ENCODE measurements at places on chromosomes 2 and 18. TPM values are rescaled to one million over a fixed set of nuclear protein-coding genes. Genes with fewer than 3 reads are reported as not detected.

GRCh38 chr2:185734658-185735057, 3.9 kb upstream of the FSIP2 start:
- DNase-seq: no peak

- peak; percentile 27 for DNase-seq
Measured at GRCh38 chr2:196592911-196593881, 46.3 kb upstream of the CCDC150 start.

GRCh38 chr2:150469706-150470274, 17.7 kb downstream of the RND3 start:
- DNase-seq: no peak

GRCh38 chr2:220814441-220814840, 757.7 kb downstream of the EPHA4 start:
- DNase-seq: no peak

DNA sequence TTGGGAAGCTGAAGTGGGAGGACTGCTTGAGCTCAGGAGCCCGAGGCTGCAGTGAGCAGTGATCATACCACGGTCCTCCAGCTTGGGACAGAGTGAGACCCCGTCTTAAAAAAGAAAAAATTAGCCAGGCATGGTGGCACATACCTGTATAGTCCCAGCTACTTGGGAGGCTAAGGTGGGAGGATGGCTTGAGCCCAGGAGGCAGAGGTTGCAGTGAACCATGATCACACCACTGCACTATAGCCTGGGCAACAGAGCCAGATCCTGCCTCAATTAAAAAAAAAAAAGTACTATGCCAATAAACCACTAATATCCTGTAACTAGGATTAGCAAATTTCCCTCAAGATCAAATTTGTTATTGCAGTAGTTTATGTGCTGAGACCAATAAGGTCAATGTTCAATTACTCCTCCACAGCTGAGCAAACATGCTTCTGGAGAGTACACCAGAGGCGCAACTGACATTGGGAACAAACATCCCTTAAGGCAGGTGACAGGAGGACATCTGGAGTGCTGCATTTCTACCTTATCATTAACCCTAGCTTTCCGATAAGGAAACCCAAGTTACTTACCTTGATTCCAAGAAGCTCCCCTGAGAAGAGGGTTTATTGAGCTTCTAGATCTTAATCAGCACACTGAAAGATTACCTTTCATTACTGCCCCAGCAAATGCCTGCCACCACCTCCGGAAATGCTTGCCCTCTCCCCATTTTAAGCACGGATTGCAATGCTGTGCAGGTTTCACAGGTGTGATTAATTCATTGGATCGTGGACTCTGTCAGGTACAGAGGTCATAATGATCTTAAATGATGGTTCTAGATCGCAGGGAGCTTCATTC, 26.2 kb downstream of the MGAT4A start:
- no peak for DNase-seq

GRCh38 chr2:45692566-45692965, 41.1 kb downstream of the PRKCE start:
- DNase-seq: no peak

GRCh38 chr2:161625996-161626395, 1.8 kb downstream of the SLC4A10 start:
- no peak for DNase-seq

DNA sequence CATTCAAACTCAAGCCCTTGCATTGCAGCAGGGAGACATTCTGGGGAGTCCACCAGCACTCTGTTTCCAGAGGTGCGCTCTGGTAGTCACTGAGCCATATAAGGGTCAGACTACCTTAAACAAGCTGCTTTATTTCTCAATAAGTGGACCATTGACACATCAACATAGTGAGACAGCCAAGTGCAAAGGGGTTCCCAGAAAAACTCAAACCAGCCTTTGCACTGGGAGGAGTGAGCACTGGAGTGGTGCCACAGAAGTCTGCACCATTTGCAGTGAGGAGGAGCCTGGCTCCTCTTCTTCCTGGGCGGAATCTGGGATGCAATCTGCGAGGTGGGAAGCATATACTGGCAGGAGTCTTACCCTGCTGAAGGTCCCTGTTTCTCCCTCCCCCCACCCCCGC, 86.4 kb downstream of the OSR1 start:
- DNase-seq: no peak

GRCh38 chr18:54948350-54948837, 10.9 kb downstream of the CCDC68 start:
- no peak for DNase-seq

GRCh38 chr18:13563390-13563805, 163.0 kb downstream of the FAM210A start:
- DNase-seq: no peak

GRCh38 chr2:29398384-29399237, 283.4 kb downstream of the CLIP4 start:
- DNase-seq: no peak

DNA sequence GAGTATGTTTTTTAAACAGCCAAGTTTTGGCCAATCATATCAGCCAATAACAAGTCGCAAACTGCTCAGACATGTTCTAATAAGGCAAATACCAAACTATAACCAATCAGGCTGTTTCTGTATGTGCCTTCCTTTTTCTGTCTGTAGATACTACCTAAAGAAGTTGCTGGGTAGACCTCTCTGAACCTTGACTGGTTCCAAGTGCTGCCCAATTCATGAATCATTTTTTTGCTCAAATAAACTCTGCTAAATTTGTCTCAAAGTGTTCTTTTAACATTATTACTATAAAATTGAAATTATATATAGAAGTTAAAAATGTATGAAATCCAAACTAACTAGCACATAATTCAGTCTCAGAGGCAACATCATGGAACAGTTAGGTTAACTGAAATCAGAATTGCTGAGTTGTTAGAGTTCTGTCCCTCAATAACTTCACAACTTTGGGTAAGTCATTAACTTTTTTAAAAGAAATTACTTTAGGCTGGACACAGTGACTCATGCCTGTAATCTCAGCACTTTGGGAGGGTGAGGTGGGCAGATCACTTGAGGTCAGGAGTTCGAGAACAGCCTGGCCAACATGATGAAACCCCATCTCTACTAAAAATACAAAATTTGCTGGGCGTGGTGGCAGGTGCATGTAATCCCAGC, 4.9 kb upstream of the TTC21B start:
- DNase-seq: no peak

DNA sequence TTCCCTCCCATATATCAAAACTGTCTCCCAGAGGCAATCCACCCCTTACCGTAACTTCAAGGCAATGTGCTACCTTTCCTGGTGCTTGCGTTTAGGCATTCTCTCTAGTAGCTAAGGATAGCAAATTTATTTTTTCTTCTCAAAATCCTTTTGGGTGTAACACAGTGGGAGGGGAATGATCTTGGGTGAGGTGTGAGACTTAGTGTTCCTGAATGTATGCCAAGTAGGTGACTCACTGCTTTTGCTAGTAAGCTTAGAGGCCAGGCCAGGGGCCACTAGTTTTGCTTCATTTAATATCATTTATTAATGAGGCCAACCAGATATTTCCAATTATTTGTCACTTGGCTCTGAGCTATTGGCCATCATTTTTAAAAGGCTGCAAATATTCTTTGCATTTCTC, 135.5 kb downstream of the NAPG start:
- no peak for DNase-seq

- DNase-seq: no peak
Measured at GRCh38 chr18:3008541-3008940, 4.4 kb downstream of the LPIN2 start.

GRCh38 chr2:181683518-181684453, 3.5 kb upstream of the NEUROD1 start:
- peak; percentile 28 for DNase-seq

- DNase-seq: no peak
Measured at GRCh38 chr2:41924709-41925408, 123.0 kb upstream of the PKDCC start.

DNA sequence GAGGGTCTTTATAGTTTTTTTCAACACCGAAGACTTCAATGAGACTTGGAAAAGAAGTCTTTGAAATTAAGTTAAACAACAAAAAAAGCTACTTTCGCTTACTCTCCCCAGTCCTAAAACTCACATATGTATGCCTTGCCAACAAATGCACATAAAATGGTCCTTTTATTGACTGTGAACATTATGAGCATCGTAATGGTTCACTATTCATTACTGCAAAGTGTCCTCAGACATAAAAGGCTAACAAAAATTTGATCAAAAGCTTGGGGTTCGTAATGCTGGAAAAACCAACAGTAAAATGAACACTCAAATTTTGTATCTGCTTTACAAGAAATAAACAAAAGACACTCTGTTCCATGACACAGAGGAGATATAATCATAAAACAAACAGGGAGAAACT, 285.3 kb upstream of the SLC8A1 start:
- DNase-seq: no peak

DNA sequence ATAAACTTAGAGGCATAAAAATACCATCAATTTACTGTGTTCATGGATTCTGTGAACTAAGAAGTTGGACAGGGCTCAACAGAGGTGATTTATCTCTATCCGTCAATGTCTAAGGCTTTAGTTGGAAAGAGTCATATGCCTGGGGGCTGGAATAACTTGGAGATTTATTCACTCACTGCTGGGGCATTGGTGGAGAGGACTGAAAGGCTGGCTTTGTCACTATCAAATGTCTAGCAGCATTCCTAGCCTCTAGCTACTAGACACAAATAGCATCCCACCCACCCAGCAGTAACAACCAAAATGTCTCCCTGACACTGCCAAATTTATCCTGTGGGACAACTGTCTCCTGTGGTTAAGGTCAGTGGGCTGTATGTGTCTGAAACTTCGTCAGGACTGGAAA, 71.0 kb downstream of the EVA1A start:
- no peak for DNase-seq

DNA sequence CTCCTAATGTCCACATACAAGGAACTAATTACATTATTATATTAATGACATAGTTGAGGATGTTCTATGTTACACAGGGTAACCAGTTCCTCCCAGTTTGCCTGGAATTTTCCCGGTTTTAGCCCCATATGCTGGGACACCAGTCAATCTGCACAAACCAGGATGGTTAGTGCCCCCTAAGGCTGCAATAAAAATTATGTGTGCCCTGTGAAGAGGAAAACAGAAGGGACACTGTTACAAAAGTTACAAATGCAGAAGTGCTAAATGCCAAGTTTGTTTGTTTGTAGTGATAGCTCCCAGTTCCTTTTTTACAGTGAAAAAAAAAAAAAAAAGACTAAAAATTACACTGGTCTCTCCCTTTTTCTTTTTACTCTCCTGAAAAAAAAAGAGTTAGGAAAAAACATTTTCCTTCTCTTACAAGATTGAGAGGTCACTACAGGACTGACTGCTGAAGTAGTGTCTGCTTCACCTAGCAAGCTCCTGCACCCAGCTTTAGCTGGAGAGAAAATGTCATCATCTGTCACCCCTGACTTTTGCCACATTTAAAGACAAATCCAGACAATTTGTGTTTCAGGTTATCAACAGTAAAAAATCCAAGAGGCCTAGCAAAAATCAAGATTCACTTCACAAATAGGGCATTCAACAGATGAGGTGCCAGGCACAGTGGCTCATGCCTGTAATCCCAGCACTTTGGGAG, 3.2 kb downstream of the ANKRD44 start:
- no peak for DNase-seq

DNA sequence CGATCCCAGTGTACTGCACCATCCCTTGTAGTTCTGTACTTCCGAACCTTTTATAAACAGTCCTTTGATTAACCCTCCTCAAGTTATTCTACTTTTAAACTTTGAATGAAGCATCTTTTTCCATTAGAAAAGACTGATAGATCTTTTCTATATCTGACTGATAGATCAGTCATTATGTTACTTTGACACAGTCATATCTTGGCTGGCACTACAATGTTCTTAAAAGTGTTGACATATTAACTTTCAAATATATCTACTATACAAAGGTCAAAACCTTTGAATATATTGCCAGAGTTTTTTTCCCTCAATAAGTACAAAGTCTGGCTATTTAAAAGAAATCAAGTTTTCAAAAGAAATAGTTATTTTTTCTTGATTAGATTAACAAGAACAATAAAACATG, 35.4 kb upstream of the NABP1 start:
- no peak for DNase-seq

DNA sequence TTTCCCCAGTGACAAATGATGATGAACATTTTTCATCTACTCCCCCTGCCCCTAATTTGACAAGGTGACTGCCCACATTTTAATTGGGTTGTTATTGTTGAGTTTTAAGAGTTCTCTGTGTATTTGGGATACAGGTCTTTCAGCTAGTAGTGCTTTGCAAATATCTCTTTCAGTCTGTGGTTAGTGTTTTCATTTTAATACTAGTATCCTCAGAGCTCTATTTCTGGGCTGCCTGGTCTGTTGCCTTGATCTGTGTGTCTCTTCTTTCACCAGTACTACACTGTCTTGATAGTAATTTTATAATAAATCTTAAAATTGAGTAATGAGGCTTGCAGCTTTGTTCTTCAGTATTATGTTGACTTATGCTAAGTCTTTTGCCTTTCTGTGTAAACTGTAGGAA, 19.7 kb downstream of the EIF5B start:
- DNase-seq: no peak

DNA sequence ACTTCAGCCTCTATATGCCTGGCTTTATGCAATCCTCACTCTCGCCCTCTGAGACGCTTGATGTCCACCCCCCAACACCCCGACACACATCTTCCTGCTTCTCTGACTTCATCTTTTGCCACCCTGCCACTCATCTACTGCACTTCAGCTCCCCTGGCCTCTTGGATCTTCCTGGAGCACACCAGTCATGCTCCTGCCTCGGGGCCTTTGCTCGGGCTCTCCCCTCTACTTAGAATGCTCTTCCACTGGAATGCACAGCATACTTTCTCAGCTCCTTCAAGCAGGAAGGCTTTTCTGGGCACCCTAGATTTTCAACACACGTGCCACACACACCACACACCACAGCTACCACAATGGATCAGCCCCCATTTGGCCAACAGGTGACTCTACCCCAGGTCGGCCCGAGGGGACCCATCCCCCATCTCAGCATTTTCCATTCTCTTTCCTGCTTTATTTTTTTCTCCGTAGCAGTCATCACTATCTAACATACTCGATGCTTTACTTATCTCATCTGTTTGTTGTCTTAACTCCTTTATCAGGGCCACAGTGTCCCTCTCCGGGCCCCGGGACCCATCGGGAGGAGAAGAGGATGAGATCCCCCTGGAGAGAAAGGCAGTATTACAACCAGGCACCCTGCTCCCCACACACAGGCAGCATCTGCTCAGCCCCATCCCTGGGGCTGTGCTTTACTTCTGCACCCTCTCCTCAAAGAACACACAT, 2.3 kb downstream of the RUFY4 start:
- DNase-seq: no peak

GRCh38 chr2:164915566-164915965, 39.8 kb downstream of the SLC38A11 start:
- no peak for DNase-seq

- no peak for DNase-seq
Measured at GRCh38 chr2:190103144-190103543, 40.6 kb upstream of the MSTN start.

Gene HMSD
- total RNA-seq: 1.6 TPM

Gene STPG4
- not detected for total RNA-seq

Gene DAW1
- total RNA-seq: not detected

Gene MARCHF4
- total RNA-seq: not detected

Gene CKAP2L
- 30.5 TPM for total RNA-seq

Gene SKOR2
- total RNA-seq: not detected

Gene TCF23
- not detected for total RNA-seq

Gene OBSL1
- total RNA-seq: 1.4 TPM

Gene AOX1
- total RNA-seq: 0.69 TPM

Measured in activated CD8-positive, alpha-beta T cell treated with anti-CD3 and anti-CD28 coated beads for 36 hours (primary cell).